Kidney (tissue), 22 donors: ENCODE measurements at places on chromosomes 5 and 9. TPM values are rescaled to one million over a fixed set of nuclear protein-coding genes. Genes with fewer than 3 reads are reported as not detected.

- no peak for DNase-seq
These were observed 16.8 kb downstream of the ANXA1 start for GRCh38 chr9:73168298-73168934.

- peak; percentile 80 for DNase-seq
These were observed 18.5 kb upstream of the SLC12A7 start for GRCh38 chr5:1130218-1130946.

DNA sequence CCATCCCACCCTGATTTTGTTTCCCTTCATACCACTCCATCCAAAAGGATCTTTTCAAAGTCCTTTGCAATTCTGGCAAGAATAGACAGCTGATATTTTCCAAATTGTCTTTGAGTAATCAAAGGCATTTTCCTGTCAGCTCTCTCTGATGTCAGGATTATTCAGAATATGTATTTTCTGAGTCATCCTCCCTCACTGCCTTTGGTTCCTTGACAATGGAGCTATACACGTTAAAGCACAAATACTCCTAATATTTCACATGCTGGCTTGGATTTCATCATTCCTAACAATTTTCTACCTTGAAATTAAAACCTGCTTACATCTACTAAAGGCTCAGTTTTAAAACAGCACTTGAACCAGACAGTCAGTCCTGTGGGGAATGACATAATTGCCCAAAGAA is 379.4 kb downstream of the GADD45G start:
- DNase-seq, result no peak

- no peak for DNase-seq
These were observed 753.9 kb upstream of the DMAC1 start for GRCh38 chr9:8553444-8553843.

DNA sequence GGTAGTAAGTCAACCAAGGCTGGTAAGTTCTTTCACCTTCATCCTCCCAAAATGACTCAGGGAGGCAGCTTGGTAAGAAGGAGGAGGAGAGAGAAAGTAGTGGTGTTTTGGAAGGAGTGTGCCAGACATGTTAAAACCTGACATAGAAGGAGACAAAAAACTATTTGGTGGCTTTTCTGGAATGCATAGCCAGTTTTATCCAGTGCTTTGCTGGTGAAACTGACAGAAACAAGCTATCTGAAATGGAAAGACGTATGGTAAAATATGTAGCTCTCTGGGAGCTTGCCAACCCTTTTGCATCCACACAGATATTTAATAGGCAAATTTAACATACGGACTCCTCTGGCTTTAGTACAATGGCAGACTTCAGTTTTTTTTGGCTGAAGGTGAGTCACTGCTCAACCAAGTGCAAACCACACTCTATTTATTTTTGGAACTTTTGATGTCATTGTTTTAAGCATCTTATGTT is 45.4 kb downstream of the RAB14 start:
- DNase-seq, result no peak

GRCh38 chr5:127492854-127493738 is 24.3 kb upstream of the PRRC1 start:
- DNase-seq, result peak; percentile 76

- DNase-seq, result no peak
These were observed 215.8 kb downstream of the TSSK1B start for GRCh38 chr5:113218906-113219517.

DNA sequence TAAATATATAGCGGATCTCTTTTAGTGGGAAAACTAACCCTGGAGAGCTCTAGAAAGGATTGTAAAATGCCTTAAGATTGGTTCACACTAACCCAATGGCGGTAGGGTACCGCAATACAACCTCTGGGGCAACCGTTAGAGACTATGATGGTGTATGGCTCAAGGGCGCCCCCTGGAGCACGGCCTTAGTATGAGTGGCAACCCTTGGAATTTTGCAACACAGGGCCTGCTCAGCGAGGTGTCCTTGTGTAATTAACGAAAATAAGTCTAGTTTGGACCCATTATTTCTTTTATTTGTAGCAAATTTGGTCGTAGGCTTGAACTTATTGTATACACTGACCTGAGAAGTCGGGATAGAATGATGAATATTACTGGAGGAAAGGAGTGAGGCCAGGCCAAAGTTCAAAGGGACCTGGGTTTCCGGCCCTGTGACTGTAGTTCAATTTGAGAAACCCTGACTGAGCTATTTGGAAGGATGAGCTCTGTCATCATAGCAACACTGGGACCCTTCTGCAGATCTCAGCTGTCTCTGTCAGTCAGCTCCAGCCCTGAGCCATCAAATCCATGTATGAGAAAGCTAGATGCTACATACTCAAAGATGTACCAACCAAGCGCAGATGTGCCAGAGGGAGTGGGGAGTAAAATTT is 54.8 kb downstream of the CAMK4 start:
- DNase-seq, result peak; percentile 55

DNA sequence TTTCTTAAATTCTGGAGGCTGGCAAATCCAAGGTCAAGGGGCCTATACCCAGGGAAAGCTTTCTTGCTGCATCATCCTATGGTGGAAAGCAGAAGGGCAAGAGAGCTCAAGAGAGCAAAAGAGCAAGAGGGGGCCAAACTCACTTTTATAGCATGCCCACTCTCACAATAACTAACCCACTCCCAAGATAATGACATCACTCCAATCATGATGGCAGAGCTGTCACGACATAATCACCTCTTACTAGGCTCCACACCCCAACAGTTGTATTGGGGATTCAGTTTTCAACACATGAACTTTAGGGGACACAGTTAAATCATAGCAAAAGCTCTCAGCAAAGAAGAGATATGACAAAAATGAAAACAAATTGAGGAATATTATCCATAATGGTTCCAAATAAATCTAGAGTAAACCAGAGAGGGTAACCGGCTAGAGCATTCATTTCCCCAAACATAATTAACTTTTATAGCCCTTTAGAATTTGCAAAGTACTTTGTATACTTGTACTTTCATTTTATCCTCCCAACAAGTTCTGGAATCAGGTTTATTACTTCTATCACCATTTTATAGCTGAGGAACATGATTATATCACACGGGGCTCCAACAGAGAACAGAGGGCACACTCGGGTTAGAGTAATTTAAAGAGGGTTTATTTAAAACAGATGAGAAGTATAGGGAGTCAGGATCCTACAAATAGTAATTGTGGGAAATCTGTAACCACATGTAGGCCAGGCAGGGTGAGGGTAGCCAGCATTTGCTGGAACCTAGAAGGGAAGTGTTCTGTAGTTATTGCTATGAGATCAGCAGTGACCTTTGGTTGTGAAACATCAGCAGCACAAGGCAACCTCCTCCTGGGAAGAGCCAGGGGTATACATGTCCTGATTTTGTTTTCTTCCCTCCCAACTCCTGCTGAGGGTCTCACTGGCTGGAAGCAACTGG is 7.2 kb upstream of the TARS1 start:
- no peak for DNase-seq

- no peak for DNase-seq
These were observed 66.4 kb downstream of the DAPK1 start for GRCh38 chr9:87564111-87564510.

GRCh38 chr5:2755076-2755680 is 3.7 kb upstream of the IRX2 start:
- peak; percentile 58 for DNase-seq

DNA sequence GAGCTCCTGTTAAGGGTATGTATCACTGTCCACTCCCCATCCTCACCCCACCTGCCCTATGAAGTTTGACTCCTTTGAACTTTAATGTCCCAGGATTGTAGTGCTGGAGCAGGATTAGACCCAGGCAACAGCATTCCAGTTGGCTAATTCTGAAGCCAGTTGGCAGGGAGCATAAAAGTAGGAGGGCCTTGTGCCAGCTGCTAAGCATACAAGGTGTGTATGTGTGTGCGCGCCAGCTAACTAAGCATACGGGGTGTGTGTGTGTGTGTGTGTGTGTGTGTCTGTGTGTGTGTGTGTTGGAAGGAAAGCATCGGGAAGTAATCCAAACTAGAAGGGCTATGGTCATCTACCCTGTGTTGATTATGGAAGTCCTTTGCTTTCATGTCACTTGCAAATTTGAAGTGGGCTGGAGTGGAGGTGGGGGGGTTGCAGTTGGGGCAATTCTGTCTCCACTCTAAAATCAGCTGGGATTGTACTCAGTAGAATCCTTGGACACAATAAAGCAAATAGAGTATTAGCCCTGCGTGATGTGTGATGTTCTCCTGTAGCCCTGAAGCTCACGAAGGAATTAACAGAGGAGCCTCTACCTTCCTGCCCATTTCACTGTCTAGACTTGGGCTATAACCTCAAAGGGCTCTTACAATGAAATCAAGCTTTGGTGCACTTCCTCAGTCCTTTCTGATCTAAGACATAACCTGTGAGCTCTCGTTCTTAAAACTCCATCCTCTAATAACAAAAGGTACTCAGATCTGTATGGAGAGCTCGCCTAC is 26.9 kb downstream of the HMGCR start:
- DNase-seq, result no peak

- DNase-seq, result no peak
These were observed 116.3 kb downstream of the MED27 start for GRCh38 chr9:131963072-131964030.

The OTP gene
- total RNA-seq, result not detected

The PTGDS gene
- 236 TPM for total RNA-seq

The GPSM1 gene
- total RNA-seq, result 11.6 TPM

The CCDC152 gene
- total RNA-seq, result 1.1 TPM

The COL5A1 gene
- 23.8 TPM for total RNA-seq

The TMEM167A gene
- 82.0 TPM for total RNA-seq
